IMR-90 (cell line): ENCODE measurements at places on chromosomes 7 and 10. TPM values are rescaled to one million over a fixed set of nuclear protein-coding genes. Genes with fewer than 3 reads are reported as not detected.

Gene ENO4
- under 0.01 TPM in 2 replicates for total RNA-seq

Gene EGFR
- total RNA-seq: 60.4 and 63.9 TPM in 2 replicates

Gene ARHGEF35
- total RNA-seq: not detected in 2 replicates

Gene DMTF1
- 59.0 and 69.7 TPM in 2 replicates for total RNA-seq

Gene CALML5
- total RNA-seq: not detected in 2 replicates

Gene MYO3A
- not detected in 2 replicates for total RNA-seq

GRCh38 chr10:130189608-130190054 is 53.4 kb downstream of the GLRX3 start:
- 0 out of 2 replicates have a peak, but pooled peaks cover 1% of the 10 kb centered on the region for H3K4me1 ChIP-seq
- H3K4me3 ChIP-seq: no peak overlapping the region
- no peak for DNase-seq
- peaks cover 10% of the 10 kb centered on the region for H3K36me3 ChIP-seq
- H3K27me3 ChIP-seq: no peaks in the 10 kb centered on the region
- no peak overlapping the region for H3K27ac ChIP-seq

- H3K27me3 ChIP-seq: no peaks in the 10 kb centered on the region
- H3K4me3 ChIP-seq: no peak overlapping the region
- peaks cover 9% of the 10 kb centered on the region for H3K4me1 ChIP-seq
- DNase-seq: no peak
- peaks cover 1% of the 10 kb centered on the region; the same call in 1 of the 2 replicates for H3K36me3 ChIP-seq
- H3K27ac ChIP-seq: no peak overlapping the region
Measured at GRCh38 chr10:101901340-101901739, 57.7 kb upstream of the KCNIP2 start.

DNA sequence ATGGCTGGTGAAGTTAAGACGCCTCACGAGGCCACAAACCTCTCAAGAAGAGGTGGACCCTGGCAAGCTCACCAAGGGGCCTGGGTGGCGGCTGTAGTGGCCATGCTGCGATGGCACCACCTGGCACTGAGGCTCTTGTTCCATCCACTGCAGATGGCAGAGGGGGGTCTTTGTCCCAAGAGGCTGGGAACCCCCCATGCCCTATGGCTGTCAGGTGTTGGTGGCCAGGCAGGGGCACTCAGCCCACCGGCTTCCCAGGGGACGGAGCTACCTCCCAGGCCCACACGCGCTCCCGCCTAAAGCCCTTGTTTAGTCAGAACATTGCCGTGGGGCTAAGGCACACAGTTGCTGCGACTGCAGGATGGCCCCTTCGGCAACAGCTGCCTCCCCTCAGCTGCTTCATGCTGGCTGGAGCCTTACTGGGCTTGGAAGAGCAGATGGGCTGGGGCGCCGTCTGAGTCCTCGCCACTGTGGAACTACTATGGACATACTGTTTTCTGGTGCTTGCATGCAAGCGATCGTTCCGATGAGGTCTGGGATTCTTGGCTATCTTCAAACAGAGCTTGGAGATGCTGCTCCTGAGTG is 46.8 kb downstream of the DPYSL4 start:
- no peaks in the 10 kb centered on the region for H3K36me3 ChIP-seq
- H3K27me3 ChIP-seq: peaks cover 7% of the 10 kb centered on the region; the same call in 1 of the 2 replicates
- H3K4me3 ChIP-seq: no peak overlapping the region
- H3K4me1 ChIP-seq: no peaks in the 10 kb centered on the region
- no peak for DNase-seq
- no peak overlapping the region for H3K27ac ChIP-seq

- H3K36me3 ChIP-seq: no peaks in the 10 kb centered on the region
- no peaks in the 10 kb centered on the region for H3K4me1 ChIP-seq
- no peaks in the 10 kb centered on the region for H3K27me3 ChIP-seq
- DNase-seq: no peak
- H3K27ac ChIP-seq: no peak overlapping the region
Measured at GRCh38 chr7:64628192-64628591, 37.7 kb upstream of the ZNF107 start.

GRCh38 chr7:128123291-128124037 is 92.2 kb upstream of the LRRC4 start:
- no peak for DNase-seq
- H3K36me3 ChIP-seq: no peaks in the 10 kb centered on the region
- peaks cover 53% of the 10 kb centered on the region for H3K27me3 ChIP-seq
- H3K27ac ChIP-seq: no peak overlapping the region
- no peak overlapping the region for H3K4me3 ChIP-seq
- no peaks in the 10 kb centered on the region for H3K4me1 ChIP-seq

- peaks cover 30% of the 10 kb centered on the region for H3K4me1 ChIP-seq
- no peaks in the 10 kb centered on the region for H3K27me3 ChIP-seq
- H3K27ac ChIP-seq: no peak overlapping the region
- H3K4me3 ChIP-seq: no peak overlapping the region
Measured at GRCh38 chr7:157401567-157402387, 65.0 kb downstream of the DNAJB6 start.

- no peak overlapping the region for H3K27ac ChIP-seq
- DNase-seq: peak; percentile 64
- no peak overlapping the region for H3K4me3 ChIP-seq
Measured at GRCh38 chr7:152312316-152312715, 123.5 kb downstream of the KMT2C start.

GRCh38 chr7:105800442-105800841 is 76.0 kb downstream of the ATXN7L1 start:
- H3K36me3 ChIP-seq: no peaks in the 10 kb centered on the region
- H3K27ac ChIP-seq: no peak overlapping the region
- no peak overlapping the region for H3K4me3 ChIP-seq
- H3K27me3 ChIP-seq: no peaks in the 10 kb centered on the region
- H3K4me1 ChIP-seq: peaks cover 33% of the 10 kb centered on the region

GRCh38 chr10:55750458-55750857 is 610.6 kb downstream of the ZWINT start:
- no peaks in the 10 kb centered on the region for H3K4me1 ChIP-seq
- H3K4me3 ChIP-seq: no peak overlapping the region
- no peaks in the 10 kb centered on the region for H3K36me3 ChIP-seq
- no peaks in the 10 kb centered on the region for H3K27me3 ChIP-seq
- no peak overlapping the region for H3K27ac ChIP-seq
- no peak for DNase-seq

DNA sequence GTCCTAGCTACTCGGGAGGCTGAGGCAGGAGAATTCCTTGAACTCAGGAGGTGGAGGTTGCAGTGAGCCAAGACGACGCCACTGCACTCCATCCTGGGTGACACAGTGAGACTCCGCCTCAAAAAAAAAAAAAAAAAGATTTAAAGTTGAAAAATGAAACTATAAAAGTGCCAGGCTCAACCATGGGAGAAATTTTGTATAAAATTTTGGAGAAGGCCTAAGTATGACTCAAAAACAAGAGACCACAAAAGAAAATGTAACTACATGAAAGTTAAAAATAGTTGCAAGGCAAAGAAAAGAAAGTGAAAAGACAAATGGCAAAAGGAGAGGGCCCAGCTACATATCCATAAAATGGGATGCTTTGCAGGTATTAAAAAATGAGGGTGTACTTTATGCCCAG is 104.1 kb downstream of the ARHGAP22 start:
- no peak overlapping the region for H3K4me3 ChIP-seq
- H3K4me1 ChIP-seq: peaks cover 23% of the 10 kb centered on the region
- H3K27me3 ChIP-seq: no peaks in the 10 kb centered on the region
- no peak overlapping the region for H3K27ac ChIP-seq
- DNase-seq: no peak
